ENCODE measurements at places on chromosomes 12 and 14. TPM values are rescaled to one million over a fixed set of nuclear protein-coding genes. Genes with fewer than 3 reads are reported as not detected.
A peak's percentile ranks its signal among the peaks of the same experiment; 100 is the strongest.

GRCh38 chr14:86798330-86798729 is 1194.7 kb downstream of the GALC start:
- no peak for DNase-seq

DNA sequence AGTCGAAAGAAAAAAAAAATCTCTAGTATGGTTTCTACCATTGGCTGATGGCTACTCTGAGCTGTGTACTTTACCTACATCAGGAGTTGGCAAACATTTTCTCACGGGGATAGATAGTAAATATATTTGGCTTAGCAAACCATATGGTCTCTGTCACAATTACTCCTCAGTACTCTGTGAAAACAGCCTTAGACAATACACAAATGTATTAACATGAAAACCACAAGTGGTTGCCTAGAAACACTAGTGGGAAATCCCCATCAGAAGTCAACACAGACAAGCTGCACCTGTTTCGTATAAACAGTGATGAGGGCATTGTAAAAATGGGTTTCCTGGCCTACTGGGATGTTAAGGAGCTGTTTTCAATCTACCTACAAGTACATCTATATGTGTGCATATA is 84.6 kb upstream of the NAV3 start:
- no peak for DNase-seq

GRCh38 chr12:119417440-119417839 is 82.9 kb downstream of the CCDC60 start:
- no peak for DNase-seq

DNA sequence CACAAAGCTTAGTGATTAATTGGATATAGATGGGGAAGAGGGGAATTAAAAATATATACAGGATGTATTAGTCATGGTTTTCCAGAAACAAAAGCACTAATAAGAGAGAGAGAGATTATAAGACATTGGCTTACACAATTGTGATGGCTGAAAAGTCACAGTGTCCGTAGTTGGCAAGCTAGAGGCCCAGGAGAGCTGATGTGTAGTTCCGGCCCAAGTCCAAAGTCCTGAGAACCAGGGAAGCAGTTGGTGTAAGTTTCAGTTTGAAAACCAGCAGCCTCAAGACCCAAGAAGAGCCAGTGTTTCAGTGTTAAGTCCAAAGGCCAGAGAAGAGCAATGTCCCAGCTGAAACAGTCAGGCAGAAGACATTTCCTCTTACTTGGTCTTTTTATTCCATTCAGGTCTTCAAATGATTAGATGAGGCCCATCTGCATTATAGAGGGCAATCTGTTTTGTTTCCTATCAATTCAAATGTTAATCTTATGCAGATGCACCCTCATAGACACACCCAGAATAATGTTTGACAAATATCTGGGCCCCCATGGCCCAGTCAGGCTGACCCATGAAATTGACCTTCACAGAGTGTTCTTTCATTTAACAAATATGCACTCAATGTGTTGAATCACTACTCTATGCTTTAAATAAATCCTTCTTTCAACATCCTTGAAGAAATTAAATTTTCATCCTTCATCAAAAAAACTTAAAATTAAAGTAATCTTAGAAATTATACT is 67.2 kb upstream of the DIO2 start:
- no peak for DNase-seq

GRCh38 chr12:103964805-103965204 is 867 bp upstream of the TDG start:
- DNase-seq: no peak

DNA sequence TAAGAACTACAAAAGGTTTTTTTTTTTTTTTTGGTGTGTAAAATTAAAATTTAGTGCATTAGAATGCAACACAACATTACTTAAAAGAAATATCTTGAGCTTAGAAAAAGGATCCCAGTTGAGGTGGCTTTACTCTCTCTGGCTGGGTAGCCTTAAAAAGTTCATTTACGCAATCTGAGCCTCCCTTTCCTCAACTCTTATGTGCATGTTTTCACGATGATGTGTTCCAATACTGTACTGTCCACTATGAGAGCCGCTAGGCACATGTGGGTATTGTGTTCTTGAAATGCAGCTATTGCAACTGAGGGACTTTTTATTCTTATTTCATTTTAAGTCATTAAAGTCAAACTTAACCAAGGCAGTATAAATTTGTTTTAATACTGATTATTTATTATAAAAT is 460.9 kb upstream of the SYT1 start:
- DNase-seq: no peak

DNA sequence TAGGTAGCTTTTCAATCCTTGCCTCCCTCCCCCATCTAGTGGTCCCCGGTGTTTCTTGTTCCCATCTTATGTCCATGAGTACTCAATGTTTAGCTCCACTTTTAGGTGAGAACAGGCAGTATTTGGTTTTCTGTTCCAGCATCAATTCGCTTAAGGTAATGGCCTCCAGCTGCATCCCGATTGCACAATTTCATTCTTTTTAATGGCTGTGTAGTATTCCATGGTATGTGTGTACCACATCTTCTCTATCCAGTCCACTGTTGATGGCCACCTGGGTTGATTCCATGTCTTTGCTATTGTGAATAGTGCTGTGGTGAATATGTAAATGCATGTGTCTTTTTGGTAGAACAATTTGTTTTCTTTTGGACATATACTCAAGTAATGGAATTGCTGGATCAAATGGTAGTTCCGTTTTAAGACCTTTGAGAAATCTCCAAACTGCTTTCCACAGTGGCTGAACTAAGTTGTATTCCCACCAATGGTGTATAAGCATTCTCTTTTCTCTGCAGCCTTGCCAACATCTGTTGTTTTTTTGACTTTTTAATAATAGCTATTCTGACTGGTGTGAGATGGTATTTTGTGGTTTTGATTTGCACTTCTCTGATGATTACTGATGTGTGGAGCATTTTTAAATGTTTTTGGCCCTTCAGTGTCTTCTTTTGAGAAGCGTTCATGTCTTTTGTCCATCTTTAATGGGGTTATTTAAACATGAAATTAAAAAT is 34.2 kb upstream of the ASPG start:
- no peak for DNase-seq

GRCh38 chr12:220946-221550 is 7.1 kb upstream of the SLC6A12 start:
- no peak for DNase-seq

DNA sequence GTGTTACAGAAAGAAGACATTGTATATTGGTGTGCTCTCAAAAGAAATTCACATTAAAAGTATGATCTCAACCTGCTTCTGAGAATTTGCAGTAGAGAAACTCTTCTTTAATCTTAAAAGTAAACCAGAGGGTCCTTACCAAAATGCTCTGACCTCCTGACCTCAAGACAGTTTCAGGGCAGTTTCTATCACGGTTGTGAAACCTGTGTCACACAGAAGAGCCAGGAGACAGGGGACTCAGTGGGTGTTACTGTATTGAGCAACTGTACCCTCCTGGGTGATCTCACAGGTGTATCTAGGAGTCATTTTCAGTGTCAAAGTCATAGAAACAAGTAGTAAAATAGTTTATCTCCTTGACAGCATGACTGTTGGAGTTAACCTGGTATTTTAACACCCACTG is 178.0 kb downstream of the GRIP1 start:
- no peak for DNase-seq

- no peak for DNase-seq
Observed at GRCh38 chr12:104243551-104243950, 28.0 kb downstream of the TXNRD1 start.

DNA sequence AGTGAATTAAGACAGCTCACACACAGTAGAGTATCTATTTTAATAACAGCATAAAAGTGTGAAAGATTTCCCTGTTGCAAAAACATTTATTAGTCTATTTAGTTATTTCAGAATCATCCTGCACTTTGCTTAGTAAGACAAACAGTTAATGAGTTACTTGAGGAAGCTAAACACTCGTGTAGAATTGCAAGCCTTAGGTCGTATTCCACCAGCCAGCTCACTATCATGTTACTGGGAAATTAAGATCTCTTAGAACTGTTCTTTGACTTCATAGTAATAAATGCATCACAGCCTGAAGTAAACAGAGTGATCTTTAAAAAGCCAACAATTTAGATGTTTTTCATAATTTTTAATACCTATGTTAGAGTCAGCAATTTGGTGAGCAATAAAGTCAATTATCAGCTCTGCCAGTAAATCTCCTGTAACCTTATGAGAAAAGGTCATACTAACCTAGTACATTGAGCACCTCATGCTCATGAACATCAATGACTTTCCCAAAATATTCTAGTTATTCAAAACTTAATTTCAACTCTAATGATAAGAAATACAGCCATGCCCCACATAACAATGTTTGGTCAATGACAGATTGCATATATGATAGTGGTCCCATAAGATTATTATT is 26.7 kb upstream of the ETNK1 start:
- no peak for DNase-seq

DNA sequence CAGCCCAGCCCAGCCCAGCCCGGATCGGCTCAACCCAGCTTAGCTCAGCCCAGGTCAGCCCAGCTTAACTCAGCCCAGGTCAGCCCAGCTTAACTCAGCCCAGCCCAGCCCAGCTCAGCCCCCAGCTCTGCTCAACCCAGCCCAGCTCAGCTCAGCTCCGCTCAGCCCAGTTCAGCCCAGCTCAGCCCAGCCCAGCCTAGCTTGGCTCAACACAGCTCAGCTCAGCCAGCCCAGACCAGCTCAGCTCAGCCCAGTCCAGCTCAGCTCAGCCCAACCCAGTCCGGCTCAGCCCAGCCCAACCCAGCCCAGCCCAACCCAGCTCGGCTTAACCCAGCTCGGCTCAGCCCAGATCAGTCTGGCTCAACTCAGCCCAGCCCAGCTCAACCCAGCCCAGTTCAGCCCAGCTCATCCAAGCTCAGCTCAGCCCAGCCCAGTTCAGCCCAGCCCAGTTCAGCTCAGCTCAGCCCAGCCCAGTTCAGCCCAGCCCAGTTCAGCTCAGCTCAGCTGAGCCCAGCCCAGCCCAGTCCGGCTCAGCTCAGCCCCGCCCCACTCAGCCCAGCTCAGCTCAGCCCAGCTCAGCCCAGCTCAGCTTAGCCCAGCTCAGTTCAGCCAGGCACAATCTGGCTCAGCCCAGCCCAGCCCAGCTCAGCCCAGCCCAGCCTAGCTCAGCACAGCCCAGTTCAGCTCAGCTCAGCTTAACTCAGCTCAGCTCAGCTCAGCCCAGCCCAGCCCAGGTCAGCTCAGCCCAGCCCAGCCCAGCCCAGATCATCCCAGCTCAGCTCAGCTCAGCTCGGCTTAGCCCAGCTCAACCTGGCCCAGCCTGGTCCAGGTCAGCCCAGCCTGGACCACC is 331.7 kb downstream of the TMEM121 start:
- peak; percentile 21 for DNase-seq

- peak; percentile 35 for DNase-seq
Observed at GRCh38 chr12:131357185-131357747, 353.6 kb upstream of the SFSWAP start.

GRCh38 chr14:61420326-61420725 is 98.9 kb downstream of the PRKCH start:
- DNase-seq: peak; percentile 76

DNA sequence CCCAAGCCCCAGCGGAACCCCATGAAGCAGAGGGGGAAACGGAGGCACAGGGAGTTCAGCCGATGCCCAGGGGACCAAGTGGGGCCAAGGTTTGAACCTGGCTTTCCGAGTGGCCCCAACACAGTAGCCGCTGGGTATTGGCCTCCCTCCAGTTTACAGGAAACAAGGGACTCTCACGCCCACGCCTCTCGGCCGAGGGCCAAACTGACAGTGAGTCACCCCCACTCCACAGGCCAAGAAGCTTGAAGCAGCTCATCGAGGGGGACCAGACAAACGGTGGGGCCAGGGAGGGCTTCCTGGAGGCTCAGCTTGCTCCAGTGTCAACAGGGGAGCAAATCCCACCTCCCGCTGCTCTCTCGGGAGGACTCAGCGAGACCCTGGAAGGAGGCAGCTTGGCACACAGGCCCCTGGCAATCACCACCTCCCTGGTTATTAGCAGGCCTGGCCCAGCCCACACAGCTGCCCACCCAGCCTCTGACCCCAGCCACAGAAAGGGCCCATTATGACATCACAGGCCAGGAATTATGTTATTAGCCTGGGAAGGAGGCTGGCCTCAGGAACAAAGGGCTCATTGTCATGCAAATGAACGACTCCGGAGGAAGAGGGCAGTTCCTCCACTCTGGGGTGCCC is 54.6 kb downstream of the NCOR2 start:
- DNase-seq: peak; percentile 97

GRCh38 chr14:22653012-22653621 is 9.0 kb upstream of the OR6J1 start:
- DNase-seq: peak; percentile 94

- DNase-seq: no peak
Observed at GRCh38 chr14:45084946-45085346, 1.0 kb downstream of the PRPF39 start.

GRCh38 chr12:119302451-119303080 is 32.0 kb upstream of the CCDC60 start:
- DNase-seq: peak; percentile 59

DNA sequence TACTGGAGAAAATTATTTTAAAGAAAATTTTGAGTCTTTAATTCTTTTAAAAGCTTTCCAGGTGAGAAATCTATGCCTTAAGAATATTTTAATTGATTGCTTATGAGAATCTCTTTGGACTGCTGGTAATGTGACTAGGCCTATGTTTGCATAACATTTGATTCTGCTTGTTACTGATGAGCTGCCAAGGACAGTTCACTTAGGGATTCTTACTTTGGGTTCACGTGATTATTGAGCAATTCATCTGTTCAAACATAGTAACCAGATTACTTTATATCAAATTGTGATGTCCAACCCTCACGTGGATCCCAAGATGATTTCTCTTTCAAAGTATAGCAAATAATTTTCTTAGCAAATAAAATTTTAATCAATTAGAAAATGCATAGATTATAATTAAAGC is 27.4 kb upstream of the ABCD2 start:
- no peak for DNase-seq

DNA sequence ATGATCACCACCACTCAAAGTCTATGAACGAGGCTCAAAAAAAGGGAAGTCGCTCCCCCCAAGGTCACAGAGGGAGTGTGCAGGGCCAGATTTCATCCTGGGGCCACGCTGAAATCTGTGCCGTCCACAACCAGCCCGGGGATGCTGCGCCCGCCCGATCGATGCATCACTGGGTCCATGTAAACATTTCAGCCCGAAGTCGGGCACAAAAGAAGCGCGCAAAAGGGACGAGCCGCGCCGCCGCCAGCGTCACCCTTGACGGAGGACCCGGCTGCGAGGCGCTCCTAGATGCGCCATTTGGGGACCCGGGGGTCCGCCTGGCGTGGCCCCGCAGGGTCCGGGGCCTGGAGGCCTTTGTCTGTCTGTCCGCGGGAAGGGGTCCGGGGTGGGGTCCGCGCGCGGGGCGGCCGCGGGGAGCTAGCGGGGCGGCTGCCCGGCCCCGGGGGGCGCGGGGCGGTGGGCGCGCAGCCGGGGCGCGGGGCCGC is 503 bp downstream of the FBXO21 start:
- DNase-seq: peak; percentile 81

Gene SPATS2
- total RNA-seq: 50.2 TPM

Gene TMEM30B
- 11.4 TPM for total RNA-seq

Gene CD163L1
- total RNA-seq: 0.44 TPM

Gene TMEM116
- total RNA-seq: 14.9 TPM

Gene SLCO1C1
- not detected for total RNA-seq

Gene C12orf54
- total RNA-seq: not detected
